ENCODE measurements at places on chromosomes 5 and 9.

GRCh38 chr5:37189355-37189754 is 59.8 kb downstream of the CPLANE1 start:
- DNase-seq = no peak

- no peak for DNase-seq
Observed at GRCh38 chr5:137507150-137507549, 8.0 kb upstream of the SPOCK1 start.

DNA sequence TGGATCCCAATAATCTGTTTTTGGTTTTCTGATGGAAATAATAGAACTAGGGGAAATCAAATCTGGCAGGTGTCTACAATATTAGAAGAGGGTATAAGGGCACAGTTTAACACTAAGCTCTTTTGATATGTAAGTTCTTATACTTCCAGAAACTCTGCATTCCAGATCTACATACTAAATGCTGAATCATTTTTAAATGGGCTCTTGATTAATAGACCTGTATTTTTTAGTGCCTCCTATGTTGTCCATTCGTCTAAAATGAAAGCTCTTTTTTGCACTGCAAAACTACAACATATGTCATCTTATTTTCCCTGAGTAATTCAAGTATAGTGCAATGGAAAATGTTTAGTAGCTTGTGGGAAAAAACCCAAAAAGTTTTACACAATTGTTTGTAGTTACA is 44.2 kb downstream of the NR6A1 start:
- DNase-seq = no peak

- no peak for DNase-seq
Observed at GRCh38 chr5:141633871-141634561, 2.6 kb downstream of the HDAC3 start.

DNA sequence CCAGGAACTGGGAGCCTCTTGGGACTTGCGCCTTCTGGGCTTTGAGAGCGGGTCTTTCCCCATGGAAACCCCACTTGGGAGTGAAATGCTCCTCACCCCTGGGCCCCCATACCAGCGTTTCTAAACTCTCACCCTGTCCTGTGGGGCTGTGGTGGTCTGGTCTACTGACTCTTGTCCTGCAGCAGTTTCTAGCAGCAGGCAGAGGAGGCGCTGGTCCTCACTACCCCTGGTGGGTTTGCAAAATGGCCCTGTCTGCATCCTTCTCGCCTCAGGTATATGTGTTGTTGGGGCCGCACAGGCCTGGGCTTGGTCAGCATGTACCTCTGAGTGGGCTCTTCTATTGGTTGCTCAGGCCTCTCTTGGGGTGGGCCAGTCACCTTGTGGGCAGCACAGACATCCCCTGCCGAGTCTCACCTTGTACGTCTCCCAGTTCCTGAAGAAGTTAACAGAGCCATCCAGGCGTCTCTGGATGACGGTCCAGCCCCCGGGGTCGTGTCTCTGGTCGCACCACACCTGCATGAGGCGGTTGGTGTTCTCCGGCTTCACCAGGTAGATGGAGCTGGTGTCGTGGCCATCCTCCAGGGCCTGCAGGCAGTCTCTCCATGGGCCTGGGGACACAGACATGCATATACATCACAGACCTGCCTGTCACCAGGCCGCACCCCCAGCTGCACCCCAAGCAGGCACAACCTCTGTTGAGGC is 29.0 kb downstream of the ANGPTL2 start:
- DNase-seq = no peak

- no peak for DNase-seq
Observed at GRCh38 chr9:137126786-137127185, 12.2 kb upstream of the GRIN1 start.

DNA sequence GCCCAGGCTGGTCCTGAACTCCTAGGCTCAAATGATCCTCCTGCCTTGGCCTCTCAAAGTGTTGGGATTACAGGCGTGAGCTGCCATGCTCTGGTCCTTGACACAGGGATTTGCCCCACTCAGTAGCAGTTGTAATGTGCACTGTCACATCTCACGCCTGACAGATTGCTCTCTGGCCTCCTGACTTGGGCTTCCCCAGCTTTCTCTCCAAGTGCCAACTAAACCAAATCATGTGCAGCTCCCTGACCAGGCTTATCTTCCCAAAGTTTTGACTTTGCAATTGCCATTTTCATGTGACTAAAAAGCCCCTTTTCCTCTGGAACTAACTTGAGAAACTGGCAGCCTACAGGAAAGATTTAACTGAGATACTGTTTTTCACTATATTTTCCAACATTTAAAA is 10.7 kb downstream of the RPL26L1 start:
- no peak for DNase-seq

GRCh38 chr5:151684690-151685361 is 1.9 kb downstream of the SPARC start:
- no peak for DNase-seq

DNA sequence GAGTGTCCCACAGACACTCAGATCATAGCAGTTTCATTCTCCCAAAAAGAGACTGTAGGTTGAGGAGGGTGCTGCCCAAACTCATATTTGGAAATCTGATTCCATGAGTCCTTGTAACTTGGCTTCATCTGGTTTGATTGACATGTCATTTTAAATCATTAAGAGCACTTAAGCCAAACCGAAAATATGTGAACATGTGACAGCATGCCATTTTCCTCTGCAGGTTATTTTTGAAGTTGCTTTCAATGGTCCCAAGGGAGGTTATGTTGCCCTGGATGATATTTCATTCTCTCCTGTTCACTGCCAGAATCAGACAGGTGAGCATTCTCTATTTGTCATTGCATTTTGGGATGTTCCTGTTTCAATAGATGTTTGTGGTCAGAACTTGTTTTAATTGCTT is 87.6 kb downstream of the MAMDC2 start:
- DNase-seq = no peak

DNA sequence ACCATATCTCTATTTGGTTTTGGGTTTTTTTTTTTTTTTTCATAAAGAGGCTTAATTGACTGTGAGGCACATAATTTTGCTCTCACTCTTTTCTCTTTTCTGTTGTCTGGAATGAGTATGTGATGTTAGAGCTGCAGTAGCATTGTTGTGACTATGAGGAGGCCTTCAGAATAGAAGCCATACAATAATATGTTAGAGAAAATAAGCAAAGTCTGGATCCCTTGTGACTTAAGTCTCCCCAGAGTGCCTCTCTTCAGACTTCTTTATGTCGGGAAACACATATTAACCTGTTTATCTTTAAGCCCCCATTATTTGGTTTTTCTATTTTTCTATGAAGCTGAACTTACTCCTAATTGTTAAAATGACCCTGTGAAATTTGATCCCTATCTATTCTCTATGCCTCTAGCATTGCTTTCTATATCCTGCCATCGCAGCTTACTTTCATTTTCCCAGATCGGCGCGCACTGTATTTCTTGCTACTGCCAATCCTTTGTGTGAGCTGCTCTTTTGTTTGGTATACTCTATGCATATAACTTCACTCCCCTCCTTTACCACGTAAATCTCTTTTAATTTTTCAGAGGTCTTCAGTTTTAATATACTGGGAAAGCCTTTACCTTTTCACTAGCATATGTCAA is 372.5 kb upstream of the KCNN2 start:
- no peak for DNase-seq

GRCh38 chr9:16312116-16312515 is 558.4 kb downstream of the BNC2 start:
- no peak for DNase-seq

DNA sequence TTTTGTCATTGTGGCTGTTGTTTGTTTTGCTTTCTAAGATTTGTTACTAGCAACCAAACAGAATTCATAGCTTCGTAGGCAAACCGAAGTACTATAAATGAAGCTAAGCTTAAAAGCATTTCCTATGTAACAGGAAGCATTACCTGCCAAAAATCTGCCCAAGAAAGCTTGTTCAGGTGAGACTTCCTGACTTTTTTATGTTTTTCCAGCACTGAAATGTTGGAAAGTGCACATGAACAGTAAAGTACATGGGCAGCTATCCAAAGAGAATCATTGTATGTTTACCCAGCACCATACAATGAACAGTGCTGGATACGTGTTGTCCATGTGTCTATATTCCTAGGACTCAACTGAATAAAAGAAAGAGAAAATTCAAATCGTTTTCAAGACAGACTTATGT is 247.1 kb downstream of the NFIB start:
- DNase-seq = no peak

DNA sequence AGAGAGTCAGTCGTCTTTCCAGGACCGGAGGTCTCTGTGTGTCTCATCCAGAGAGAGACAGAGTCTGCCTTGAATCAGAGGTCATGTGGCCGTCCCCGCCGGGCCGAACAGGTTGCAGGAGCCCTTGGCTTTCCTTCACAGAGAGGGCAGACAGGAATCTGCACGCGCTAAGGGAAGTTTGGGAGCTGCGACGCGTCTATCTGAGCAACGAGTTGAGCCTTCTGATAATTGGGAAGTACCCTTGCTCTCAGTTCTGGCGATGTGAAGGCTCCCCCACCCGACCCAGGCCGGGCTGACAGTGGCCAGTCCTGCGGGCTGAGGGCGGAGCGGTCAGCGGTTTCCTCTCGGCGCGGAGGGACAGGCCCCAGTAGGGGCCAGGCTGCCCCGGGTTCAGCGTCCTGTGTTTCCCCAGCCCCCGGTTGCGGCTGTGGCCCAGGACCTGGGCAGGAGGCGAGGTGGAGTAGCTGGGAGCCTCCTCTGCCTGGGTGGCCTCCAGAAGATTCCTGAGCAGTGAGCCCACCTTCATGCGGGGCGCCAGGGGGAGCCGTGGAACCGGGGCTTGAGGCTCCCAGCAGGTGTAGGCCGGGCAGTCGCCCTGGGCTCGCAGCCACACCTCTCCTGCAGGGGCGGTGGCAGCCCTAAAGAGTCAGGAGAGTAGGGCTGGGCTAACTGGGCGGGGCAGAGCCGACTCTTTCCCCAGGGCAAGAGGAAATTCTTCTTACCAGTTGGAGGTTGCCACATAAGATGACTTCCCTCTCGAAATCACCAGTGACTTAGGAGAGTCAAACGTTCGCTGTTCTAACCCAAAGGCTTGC is 13.9 kb downstream of the NR2F1 start:
- DNase-seq = peak; percentile 70

DNA sequence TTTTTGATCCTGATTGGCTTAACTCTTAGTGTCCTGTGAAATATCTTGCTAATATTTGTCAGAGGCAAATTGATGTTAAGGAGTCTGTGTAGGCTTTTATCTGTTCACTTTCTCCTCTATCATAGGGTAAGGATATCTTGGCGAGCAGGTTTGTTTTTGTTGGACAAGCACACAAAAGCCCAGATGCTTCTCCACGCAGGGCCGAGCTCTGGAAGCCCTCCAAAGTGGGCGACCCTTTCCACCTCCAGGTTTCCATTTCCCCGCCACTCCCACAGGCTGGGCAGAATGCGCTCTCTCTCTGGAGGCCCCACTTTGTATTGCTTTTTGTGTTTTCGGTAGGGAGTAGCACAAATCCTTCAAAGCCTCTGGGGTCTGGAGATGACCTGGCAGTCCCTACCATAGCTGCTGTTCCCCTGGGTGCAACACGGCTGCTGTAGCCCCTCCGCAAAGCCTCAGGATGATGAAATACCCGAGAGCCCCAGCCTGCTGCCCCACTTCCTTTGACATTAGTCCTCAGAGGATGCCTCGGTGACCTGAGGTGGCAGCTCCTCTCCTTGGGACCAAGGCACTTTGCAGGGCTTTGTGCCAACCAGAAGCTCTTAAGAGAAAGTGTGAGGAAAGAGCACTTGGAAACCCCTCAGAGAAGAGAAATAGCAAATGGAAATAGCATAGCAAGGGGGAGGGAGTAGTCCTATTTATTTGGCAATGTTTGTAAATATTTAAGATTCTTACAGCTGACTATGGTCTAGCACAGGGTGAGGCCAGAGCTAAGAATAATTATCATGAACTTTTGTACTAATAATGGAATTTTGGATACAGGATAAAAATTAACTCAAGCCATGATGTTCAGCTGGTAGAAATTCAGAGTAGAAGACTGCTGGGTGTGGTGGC is 122.8 kb downstream of the ARHGEF28 start:
- DNase-seq = no peak

DNA sequence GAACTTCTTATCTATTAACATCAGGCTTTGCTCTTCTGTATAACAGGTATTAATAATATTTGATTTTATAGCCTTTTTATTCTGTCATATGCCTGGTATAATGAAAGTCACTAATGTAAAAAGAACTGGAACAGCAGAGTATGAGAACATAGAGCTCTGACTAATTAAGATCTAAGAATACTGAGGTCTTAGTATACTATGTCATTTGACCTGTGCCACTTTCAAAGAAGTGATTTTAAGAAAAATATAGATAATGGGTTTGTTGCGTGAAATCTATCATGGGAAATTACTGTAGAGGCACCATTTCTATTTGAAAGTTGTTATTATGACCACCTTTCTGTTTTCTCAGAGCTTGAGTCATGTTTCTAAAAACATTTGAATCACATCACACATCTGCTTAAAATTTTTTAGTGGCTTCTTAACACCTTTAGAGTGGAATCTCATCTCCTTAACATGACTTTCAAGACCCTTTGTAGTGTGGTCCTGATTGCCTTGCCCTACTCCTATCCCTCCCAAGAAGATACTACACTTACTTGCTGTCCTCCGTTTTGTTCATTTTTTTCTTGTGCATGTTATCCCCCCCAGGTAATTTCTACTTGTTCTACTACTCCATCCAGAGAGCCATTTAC is 14.3 kb downstream of the WDR36 start:
- no peak for DNase-seq

- no peak for DNase-seq
Observed at GRCh38 chr5:10913181-10913810, 152.3 kb upstream of the DAP start.

- no peak for DNase-seq
Observed at GRCh38 chr9:132135456-132135855, 26.4 kb upstream of the NTNG2 start.

DNA sequence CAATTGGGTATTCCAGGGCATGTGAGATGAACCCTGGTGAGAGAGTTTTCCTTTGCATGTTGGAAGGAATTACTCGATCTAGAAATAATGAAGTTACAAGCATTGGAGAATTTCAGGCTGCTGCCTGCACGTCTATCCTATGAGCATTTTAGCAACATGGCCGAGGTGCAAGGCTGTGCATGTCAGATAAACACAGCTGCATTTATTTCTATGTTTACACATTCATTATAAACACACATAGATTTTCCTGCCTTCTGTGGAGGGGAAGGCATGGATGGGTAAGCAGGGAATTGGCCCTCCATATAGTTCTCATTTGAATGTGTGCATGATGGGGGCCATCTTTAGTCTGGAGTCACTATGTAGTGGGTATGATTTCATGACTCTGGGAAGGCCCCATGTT is 42.3 kb downstream of the AOPEP start:
- DNase-seq = no peak

DNA sequence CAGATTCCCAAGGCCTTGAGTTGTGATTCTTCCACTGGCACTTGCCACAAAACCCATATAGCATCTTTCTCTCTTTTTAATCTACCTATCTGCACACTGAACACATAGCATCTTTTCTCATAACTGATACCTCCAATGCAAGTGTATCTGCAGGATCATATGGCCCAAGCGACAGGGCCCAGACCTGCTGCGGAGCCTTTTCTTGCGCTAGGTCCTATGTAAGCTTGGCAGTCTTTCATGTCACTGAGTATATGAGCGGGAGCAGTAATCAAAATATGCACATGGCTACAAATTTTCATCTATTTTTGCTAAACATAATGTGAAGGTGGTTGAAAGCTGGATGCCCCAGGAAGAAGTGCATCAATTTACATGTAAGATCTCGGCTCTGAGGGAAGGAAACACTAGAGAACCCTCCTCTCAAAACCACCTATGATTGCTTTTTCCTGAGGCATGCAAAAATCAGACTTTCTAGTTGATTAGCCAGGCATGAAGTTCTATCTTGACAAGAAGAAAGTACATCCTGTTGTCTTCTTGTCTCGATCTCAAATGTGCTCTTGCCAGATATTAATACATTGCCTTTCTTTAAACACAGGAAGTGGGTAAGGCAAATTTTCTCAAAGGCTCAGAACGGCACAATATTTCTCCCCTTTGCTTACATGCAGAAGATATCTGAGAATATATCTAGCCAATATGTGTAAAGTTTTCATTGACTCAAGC is 26.9 kb upstream of the CEMIP2 start:
- no peak for DNase-seq

All from HT-29 (cell line).